Activated naive CD4-positive, alpha-beta T cell treated with anti-CD3 and anti-CD28 coated beads, Interleukin-2, amount 50 U/mL, for 72 hours (primary cell): ENCODE measurements at places on chromosomes 11 and 22. TPM values are rescaled to one million over a fixed set of nuclear protein-coding genes. Genes with fewer than 3 reads are reported as not detected.
A peak's percentile ranks its signal among the peaks of the same experiment; 100 is the strongest.

GLYATL1 gene
- total RNA-seq = not detected

DDTL gene
- 1.9 TPM for total RNA-seq

TSPAN32 gene
- total RNA-seq = 5.6 TPM

MMP13 gene
- total RNA-seq = 0.51 TPM

LDHAL6A gene
- total RNA-seq = not detected

SCGB1D4 gene
- total RNA-seq = not detected

MS4A6A gene
- total RNA-seq = not detected

ESAM gene
- total RNA-seq = 1.7 TPM

RBMXL2 gene
- total RNA-seq = not detected

HTR3A gene
- total RNA-seq = not detected

SLC22A12 gene
- total RNA-seq = not detected

IFITM1 gene
- total RNA-seq = 436 TPM

JAML gene
- total RNA-seq = 125 TPM

RCOR2 gene
- total RNA-seq = 0.99 TPM

- DNase-seq = no peak
Measured at GRCh38 chr11:68160100-68160695, 39.0 kb upstream of the CHKA start.

DNA sequence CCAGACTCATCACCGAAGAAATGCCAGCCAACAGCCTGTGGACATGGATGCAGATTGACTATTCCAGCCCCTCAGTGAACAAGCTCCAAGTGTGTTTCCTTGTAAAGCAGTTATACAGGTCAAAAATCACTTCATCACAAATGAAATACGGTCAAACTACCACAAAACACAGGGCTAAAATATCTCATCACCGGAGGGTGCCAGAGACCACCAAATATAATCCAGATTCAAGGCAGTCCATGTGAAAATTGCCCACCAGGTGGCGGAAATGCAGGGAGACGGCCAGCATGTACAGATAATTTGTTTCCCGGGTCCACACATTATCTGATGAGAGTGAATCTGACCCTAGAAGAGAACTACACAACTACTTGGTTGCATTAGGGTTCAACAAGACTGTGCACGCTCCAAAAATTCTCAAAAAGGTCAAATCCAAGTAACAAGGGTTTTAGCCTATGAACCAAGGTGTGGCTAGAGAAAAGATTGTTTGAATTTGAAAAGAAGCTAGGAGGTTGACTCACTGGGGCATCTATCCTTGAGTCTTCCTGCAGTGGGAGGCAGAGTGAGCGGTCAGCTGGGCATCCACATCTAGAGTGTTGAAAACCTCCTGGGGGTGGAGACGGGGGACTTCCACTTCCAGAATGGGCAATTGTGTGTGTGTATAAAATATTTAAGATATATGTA, 71.7 kb downstream of the IGLL5 start:
- DNase-seq = no peak

DNA sequence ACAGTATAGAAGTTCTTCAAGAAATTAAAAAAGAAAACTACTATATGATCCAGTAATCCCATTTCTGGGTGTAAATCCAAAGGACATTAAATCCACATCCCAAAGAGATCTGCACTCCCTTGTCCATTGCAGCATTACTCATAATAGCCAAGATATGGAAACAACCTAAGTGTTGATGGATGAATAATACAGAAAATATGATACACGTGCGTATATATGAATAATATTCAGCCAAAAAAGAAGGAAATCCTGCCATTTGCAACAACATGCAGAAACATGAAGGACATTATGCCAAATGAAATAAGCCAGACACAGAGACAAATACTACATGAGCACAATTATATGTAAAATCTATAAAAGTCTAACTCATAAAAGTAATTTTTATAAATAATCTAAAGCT, 306.3 kb upstream of the ANO3 start:
- no peak for DNase-seq

GRCh38 chr11:91998481-91998880, 226.1 kb upstream of the FAT3 start:
- DNase-seq = no peak

- DNase-seq = no peak
Measured at GRCh38 chr11:76761718-76762355, 21.3 kb upstream of the TSKU start.

DNA sequence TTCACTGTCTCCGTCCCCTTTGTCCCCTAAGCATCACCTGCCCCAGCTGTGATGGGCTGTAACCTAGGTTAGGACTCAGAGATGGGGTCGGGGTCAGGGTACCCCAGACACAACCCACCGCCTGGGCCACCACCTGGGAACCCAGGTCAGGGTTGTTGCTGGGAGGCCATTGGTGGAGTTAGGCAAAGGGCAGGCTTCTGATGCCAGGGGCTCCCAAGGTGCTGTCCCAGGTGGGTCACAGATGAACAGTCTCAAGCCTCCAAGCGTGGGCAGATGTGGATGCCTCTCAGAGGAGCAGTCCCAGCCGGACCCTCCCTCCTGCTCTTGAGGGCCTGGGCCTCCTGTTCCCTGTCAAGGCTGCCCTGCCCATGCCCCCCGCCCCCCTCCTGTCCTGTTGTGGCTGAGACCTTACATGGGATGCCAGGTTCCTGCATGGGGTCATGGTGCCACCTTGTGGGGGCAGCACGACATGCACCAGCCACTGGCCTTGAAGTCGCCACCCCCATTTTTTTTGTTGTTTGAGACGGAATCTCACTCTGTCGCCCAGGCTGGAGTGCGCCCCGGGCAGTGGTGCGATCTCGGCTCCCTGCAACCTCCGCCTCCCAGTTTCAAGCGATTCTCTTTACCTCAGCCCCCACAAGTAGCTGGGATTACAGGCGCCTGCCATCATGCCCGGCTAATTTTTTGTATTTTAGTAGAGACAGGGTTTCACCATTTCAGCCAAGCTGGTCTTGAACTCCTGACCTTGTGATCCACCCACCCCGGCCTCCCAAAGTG, 12.1 kb downstream of the GATD1 start:
- DNase-seq = no peak

GRCh38 chr11:65788821-65789220, 2.0 kb downstream of the OVOL1 start:
- DNase-seq = no peak

- no peak for DNase-seq
Measured at GRCh38 chr11:115677190-115677589, 173.0 kb upstream of the CADM1 start.

DNA sequence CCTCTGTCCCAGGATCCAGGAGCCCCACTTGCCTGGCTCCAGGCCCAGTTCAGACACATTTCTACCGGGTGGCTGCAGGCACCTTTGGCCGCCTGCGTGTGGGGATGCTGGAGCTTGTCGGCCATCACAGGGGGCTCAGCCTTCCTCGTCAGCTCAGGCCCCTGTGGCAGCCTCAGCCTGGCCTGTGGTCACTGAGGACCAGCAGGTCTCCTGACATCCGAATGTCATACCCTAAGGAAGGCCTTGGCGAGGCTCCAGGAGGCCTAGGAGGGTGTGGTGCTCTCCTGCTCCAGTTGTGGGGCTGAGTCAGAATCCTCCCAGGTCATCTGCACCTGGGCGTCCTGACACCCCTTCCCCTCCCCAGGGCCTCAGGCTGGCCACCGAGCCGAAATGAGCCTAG, 14.9 kb upstream of the SOX10 start:
- no peak for DNase-seq

DNA sequence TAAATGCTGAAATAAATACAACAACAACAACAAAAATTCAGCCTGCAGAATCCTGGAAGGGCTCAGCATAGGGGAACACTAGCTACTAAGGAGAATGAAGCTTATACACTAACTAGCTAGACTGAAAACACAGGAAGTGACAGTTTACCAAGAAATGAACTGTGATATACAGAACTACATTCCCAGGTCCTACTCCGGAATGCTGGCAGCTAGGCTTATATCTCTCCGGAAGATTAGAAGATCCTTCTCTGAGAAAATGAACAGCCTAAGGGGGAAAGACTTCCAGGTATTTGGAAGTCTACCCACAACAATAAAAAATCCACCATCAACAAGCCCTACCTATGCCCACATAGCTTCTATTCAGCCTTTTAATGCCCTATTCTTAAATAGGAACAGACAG, 31.0 kb downstream of the CCDC34 start:
- no peak for DNase-seq

DNA sequence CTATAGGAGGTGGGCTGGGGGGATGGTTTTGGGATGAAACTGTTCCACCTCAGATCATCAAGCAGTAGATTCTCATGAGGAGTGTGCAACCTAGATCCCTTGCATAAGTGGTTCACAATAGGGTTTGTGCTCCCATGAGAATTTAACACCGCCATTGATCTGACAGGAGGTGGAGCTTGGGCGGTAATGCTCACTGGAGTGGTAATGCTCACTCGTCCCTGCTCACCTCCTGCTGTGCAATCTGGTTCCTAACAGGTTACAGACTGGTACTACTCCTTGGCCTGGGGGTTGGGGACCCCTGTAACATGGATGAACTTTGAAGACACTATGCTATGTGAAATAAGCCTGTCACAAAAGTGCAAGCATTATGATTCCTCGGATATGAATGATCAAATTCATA, 87.0 kb upstream of the CLNS1A start:
- no peak for DNase-seq

DNA sequence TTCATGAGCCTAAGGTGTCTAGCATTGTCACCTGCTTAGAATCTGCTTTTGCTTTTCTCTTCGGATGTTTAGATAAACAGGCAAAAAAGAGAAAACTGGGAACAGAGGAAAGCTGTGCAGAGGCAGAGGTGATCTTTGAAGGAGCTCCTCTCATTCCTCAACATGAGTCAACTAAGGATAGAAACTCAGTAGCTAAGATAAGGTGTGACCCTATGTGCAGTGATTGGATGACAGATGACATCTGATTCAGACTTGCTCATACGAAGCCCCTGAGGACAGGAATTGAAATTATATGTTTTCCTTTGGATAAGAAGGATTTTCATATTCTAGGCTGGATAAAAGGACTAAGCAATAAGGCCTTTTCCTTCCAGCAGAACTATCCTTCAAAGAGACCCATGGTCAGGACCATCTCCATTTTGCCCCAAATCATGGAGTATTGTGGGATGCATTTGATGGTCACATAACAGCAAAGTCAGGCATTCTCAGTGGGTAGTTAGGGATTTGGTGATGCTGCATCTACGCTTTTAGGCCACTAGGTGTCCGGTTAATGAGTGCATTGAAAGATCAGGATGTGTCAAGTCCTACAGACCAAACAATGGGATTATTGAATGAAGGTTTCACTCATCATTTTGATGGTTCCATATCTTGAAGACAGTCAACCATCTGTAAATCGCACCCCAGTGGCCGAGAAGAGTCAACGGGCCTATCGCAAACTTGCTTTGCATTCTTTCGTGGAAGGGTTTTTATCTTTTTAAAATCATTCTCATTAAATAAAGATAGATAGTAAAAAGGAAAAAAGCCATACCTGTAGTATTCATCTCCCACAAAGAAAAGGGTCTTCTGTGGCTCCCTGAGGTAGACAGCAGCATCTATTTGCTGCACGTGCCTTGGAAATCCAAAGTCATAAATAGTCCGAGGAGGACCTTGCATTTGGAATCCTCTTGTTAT, 32.2 kb downstream of the MMP20 start:
- no peak for DNase-seq

DNA sequence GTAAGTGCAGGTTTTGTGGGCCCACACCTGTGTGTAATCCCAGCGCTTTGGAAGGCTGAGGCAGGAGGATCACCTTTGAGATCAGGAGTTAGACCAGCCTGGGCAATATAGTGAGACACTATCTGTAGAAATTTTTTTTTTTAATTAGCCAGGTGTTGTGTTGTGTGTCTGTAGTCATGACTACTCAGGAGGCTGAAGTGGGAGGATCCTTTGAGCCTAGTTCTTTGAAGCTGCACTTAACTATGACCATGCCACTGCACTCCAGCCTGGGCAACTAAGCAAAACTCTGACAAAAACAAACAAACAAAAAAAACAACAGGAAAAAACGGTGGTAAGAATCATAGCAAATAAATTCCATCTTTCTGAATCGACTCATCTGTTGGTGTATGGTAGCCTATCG, 268.6 kb upstream of the PDGFD start:
- no peak for DNase-seq

DNA sequence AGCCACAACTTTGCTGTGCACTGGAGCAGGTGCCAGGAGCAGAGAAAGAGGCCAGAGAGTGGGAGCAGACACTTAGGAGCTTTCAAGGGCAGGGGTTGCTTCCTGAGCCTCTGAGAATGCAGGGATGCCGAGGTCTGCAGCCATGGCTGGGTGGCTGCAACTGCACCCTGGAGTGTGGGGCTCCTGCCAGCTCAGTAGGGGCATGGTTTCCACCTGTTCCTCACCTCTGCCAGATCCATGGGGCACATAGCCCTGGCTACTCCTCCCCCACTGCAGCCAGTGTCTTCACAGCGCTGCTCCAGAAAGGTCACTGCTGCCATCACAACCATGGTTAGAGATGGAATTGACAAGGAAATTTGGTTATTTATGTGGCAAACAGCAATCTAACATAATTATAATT, 404.8 kb downstream of the CNTN5 start:
- no peak for DNase-seq

- no peak for DNase-seq
Measured at GRCh38 chr22:50460938-50461337, 13.9 kb downstream of the SBF1 start.

DNA sequence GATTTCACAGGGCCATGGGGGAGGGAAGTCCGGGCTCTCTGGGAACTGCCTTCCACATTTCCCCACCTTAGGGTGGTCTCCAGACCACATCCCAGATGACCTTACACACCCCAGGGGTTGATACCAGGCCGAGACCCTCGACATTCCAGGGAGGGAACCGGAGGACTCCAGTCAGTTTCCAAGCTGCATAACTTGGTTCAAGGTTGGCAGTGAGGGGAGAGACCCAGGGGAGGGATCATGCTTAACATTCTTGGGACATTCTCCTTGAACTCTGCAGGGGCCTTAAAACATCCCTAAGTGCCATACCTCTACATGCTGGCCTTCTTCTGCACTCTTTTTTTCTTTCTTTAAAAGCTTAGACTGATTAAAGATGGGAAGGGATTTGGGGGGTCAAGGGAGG, 251.0 kb downstream of the ST3GAL4 start:
- no peak for DNase-seq

- no peak for DNase-seq
Measured at GRCh38 chr11:76578654-76579055, 91.9 kb downstream of the LRRC32 start.

GRCh38 chr22:35631597-35631996, 14.5 kb upstream of the MB start:
- peak; percentile 27 for DNase-seq

GRCh38 chr22:19772673-19773469, 12.3 kb downstream of the TBX1 start:
- no peak for DNase-seq

DNA sequence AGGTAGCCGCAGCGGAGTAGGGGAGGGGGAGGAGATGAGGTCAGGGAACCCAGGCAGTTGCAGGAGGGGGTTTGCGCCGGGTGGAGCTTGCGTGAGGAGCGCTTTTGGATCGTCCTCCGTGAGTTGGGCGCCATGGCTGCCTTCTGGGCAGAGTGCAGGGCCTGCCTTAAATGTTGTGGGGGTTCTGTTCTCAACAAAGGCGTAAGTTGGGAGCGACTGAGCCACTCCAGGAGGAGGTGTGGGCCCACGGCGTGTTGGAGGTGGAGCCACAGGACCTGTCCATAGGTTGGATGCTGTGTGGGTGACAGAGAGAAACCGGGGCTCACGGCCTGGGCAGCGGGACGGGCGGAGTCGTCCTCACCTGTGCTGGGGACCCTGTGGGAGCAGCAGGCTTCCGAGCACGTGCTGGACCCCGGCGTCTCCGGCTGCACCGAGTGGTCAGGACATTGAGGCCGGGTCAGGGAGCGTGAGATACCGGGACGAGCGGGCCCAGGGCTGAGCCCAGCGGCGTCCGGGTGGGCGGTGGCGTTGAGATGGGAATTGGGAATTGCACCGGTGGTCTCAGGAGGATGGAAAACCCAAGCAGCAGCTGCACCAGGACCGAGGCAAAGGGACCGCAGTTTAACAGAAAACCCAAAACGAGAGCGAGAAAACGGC, 977 bp upstream of the PGGHG start:
- DNase-seq = no peak
